NCI-H1105 treated with DMSO at 0.1 percent for 48 hours (cell line): ENCODE measurements at places on chromosomes 4 and X.

DNA sequence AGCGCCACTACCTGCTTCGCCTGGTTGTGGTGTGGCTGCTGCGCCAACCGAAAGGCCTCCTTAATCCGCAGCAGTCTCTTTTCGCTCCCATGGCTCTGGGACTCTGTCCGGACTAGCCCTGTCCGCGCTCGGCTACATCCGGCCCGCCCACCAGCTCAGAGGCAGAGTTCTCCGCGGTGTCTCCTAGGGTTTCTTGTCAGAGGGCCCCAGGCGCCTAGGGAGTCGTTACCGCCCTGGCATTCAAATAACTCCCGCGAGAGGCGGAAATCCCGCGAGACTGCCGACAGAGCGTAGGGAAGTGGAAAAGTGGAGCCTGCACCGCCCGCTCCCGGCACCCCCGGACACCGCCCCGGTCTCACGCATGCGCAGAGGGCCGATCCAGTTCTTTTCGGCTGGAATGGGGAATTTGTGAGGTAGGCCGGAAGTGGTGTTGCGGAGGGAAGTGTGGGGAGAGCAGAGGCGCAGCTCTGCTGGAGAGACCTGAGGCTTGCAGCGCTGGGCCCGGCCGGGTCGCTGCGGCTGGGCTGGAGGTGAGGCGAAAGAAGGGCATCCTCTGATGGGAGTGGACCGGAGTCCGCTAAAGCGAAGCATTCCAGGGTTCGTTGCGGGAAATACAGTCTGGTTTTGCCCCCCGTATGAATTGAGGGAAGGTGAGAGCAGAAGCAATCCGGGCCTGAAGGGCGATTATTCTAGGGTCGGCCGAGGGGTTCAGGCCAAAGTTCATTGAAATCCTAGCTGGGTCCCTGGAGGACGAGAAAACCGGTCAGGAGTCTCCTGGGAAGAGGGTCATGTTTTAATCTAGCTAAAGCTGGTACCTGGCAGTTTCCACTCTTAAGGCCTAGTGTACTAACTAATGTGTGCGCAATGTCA, at the start of gene FAM200B:
FAM200B (plus strand) TSS at position 456 of the 870 bp plus-strand sequence. CDS start 5,151 bp downstream, outside the sequence.
- peak; percentile 93 for DNase-seq

GRCh38 chr4:16075975-16076757, 7.7 kb downstream of the PROM1 start:
- DNase-seq = no peak

DNA sequence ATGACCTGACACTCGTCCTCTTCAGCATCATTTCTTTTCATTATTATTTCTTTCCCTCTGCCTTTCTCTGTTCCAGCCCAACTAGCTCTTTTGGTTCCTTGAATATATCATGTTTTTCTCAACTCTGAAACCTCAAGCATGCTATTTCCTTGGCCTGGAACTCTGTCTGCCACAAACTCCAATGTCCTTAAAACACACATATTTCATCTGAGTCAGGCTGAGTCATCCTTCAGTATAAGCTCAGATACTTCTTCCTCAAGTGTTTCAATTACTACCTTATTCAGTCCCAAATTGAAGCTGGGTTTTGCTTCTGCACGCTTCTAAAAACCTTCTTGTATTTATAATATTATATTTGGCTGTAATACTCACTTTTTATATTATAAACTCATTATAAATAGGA, 424.2 kb downstream of the PDGFC start:
- no peak for DNase-seq

DNA sequence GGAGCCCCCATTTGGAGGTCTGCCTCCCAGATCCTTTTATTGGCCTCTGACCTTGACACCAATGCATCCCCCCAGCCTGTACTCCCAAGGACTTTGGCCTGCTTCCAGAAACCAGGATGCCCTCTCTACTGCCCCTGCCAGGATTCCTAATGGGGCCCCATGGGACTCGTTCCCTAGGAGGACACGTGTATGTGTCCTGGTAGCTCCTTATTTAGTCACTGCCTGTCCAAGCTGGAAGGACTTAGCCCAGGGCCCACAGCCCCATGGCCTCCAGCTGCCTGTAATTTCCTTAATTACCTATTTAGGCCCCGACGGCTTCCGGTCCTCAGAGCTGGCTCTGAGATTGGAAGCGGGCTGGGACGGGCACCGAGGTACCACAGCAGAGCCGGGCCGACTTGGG, 9.4 kb downstream of the ATP2B3 start:
- DNase-seq = peak; percentile 86

GRCh38 chr4:11427121-11427996, 1.3 kb downstream of the HS3ST1 start:
- DNase-seq = no peak

DNA sequence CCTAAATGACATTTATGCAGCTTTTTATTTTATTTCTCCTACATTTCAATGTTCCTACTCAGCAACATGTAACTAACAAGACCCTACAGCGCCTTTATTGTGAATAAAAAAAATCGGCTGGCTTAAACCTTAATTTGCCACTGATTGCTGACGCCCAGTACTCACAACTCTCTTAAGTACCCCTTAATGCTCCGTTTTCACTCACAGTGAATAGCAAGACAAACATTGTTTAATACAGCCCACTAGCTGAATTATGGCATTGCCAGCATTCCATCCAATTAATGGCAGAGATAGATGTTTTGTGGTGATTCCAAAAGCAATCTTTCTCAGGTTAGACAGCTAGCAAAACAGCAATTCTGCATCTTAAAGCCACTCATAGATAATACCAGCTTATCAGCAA, 61.1 kb downstream of the PPARGC1A start:
- DNase-seq = peak; percentile 88

GRCh38 chr4:79934660-79935059, 138.4 kb downstream of the ANTXR2 start:
- DNase-seq = no peak

GRCh38 chrX:131058136-131058868, at the start of gene ARHGAP36:
ARHGAP36 (plus strand) TSS chrX:131058346; CDS start chrX:131081666, 23,320 bp downstream.
- DNase-seq = no peak

GRCh38 chr4:41124916-41125548, 89.3 kb downstream of the APBB2 start:
- DNase-seq = no peak

DNA sequence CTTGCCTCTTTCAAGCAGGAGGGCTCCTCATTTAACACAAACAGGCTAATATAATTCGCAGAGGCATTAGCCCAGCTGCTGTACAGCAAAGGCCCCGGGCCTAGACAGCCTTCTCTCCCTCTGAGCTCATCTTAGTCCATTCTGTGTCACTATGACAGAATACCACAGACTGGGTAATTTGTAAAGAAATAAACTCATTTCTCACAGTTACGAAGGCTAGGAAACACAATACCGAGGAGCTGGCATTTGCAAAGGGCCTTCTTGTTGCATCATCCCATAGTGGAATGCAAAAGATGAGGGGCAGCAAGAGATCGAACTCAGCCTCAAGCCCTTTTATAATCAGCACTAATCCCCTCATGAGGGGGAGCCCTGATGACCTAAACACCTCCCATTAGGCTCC, 48.5 kb downstream of the TSPAN5 start:
- no peak for DNase-seq

DNA sequence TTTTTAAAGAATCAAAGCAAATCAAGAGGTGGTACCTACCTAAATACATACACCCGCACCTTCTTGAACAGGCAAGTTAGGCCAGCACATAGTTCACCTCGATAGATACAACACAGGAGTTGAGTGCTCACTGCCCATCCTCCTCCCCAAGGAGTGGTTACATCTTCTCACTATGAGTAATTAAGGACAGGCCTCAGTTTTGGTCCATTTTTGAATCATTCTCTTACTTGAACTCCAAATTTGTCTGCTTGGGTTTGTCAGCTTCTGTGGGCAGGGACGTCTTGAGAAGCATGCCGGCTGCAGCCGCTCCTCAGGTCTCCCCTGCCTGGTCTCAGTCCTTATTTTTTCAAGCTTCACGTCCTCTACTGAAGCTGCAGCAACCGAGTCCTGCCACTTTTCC, 190.6 kb upstream of the RBPJ start:
- DNase-seq = no peak
